ENCODE measurements at places on chromosomes 7 and 10. TPM values are rescaled to one million over a fixed set of nuclear protein-coding genes. Genes with fewer than 3 reads are reported as not detected.

BTBD16 gene
- not detected for total RNA-seq

SGCE gene
- 0.28 TPM for total RNA-seq

DNA sequence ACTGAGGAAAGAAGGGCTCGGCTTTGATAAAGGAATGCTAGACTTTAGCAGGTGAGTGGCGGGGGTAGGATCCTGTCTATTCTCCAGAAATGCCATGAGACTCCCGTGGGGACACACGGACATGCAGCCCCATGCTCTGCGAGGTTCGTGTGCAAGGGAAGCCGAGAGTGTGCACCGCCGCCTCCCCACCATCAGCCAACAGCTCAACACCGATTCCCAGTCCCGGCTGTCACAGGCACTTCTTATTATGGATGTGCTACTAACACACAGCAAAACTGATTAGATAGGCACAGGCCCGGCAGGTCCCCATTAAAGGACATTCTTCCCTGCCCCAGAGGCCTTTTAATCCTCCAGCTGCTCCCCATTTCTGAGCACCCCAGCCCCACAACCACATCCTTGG lies 154.4 kb downstream of the PRKAG2 start:
- no peaks in the 10 kb centered on the region for H3K36me3 ChIP-seq
- no peaks in the 10 kb centered on the region for H3K27me3 ChIP-seq
- no peak overlapping the region for H3K4me3 ChIP-seq
- no peak overlapping the region for H3K27ac ChIP-seq
- H3K4me1 ChIP-seq: no peaks in the 10 kb centered on the region

DNA sequence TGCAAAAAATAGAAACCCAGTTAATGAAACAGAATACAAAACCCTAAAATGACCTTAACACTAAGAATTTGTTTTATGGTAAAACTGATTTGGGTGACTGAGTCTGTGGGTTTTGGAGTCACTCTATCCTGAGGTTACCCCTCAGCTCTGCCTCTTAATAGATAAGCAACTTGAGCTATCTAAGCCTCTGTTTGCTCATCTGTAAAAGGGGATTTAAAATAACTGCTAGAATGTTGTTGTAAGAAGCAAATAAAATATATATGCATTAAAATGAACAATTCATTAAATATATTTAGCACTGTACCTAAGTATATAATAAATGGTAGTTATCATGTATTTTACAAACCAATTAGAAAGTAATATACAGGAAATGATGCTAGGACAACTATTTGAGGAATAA lies 115.4 kb downstream of the CABCOCO1 start:
- no peak for DNase-seq
- H3K36me3 ChIP-seq: no peaks in the 10 kb centered on the region
- no peak overlapping the region for H3K4me3 ChIP-seq
- H3K27ac ChIP-seq: no peak overlapping the region

CNPY1 gene
- total RNA-seq: not detected

GRCh38 chr10:76195654-76196390 lies 764.4 kb downstream of the LRMDA start:
- no peaks in the 10 kb centered on the region for H3K36me3 ChIP-seq
- H3K4me3 ChIP-seq: no peak overlapping the region
- H3K4me1 ChIP-seq: no peaks in the 10 kb centered on the region
- no peak for DNase-seq

DNA sequence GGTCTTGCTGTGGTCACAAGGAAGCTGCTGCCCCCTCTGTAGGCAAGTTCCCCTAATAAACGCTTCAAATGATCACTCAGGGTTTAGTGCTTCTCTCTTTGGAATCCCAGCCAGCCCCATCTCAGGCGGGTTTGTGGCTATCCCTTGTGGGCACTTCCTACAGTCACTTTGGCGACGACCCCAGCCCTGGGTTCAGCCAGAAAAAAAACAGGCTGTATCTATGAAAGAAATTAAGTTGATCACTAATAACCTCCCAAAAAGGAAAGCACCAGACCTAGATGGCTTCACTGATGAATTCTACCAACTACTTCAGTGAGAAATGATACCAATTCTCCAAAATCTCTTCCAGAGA lies 208.2 kb downstream of the MAD1L1 start:
- no peak for DNase-seq
- H3K36me3 ChIP-seq: no peaks in the 10 kb centered on the region
- H3K27me3 ChIP-seq: no peaks in the 10 kb centered on the region
- H3K27ac ChIP-seq: no peak overlapping the region
- no peak overlapping the region for H3K4me3 ChIP-seq
- peaks cover 16% of the 10 kb centered on the region for H3K4me1 ChIP-seq

TCAF2 gene
- 8.7 TPM for total RNA-seq

GJD4 gene
- total RNA-seq: not detected

DNA sequence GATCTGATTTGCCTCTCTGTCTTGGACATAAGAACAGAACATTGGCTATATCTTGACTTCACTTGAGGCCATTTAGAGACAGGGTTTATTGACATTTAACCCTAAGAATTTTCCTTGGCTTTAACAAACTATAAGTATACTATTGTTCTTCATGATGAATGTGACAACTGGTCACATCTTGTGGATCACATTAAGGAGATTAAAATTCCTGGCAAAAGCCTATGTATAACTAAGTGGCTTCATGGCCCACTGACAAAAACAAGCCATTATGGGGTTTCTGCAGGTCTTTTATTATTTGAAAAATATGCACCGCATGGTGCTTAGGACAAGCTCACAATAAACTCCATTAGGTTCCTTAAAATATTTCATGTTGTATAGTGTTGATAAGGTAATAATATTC lies 54.8 kb downstream of the THNSL1 start:
- no peaks in the 10 kb centered on the region for H3K27me3 ChIP-seq
- H3K36me3 ChIP-seq: no peaks in the 10 kb centered on the region
- H3K4me3 ChIP-seq: no peak overlapping the region
- DNase-seq: no peak
- H3K4me1 ChIP-seq: no peaks in the 10 kb centered on the region
- no peak overlapping the region for H3K27ac ChIP-seq

ZKSCAN1 gene
- 60.8 TPM for total RNA-seq

GRCh38 chr10:44352316-44353127 lies 32.4 kb downstream of the CXCL12 start:
- H3K36me3 ChIP-seq: no peaks in the 10 kb centered on the region
- no peaks in the 10 kb centered on the region for H3K27me3 ChIP-seq
- DNase-seq: no peak

- DNase-seq: peak; percentile 64
- H3K27me3 ChIP-seq: peaks cover 23% of the 10 kb centered on the region
Measured at GRCh38 chr10:43265799-43266721, 805 bp downstream of the RASGEF1A start.

DNA sequence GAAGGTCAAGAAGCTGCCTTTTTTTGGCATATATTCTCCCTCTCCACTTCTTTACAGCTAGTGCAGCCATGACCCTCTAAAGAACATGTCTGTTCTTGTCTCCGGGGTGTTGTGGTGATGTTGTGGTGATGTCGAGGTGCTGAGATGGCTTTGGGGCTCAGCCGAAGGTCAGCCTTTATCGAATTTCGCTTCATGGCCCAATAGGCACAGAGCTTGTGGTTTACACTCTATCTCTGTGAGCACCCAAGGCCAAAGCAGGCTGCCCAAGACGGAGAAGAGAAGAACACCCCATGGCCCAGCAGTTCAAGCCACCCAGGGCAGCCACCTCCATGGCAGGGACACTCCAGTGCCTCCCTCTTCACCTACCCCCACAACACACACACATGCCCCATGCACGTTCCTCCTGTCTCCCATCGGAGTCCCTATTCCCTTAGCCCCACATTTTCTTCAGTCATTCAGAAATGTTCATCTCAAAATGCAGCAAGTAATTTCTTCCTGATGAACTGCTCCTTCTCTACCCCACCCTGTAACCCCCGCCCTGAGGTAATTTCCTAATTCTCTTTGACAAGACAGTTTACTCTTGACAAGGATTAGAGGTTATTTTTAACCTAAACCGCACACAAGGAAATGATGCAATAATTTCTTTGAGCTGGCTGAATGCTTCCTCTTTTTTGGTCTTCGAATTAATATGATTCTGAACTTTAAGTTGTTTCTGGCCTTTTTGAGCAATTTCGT lies 18.6 kb upstream of the ADRB1 start:
- H3K4me3 ChIP-seq: no peak overlapping the region
- no peaks in the 10 kb centered on the region for H3K27me3 ChIP-seq
- no peaks in the 10 kb centered on the region for H3K36me3 ChIP-seq
- H3K4me1 ChIP-seq: peaks cover 11% of the 10 kb centered on the region
- no peak overlapping the region for H3K27ac ChIP-seq

- DNase-seq: peak; percentile 53
- peaks cover 7% of the 10 kb centered on the region for H3K36me3 ChIP-seq
- no peak overlapping the region for H3K4me3 ChIP-seq
- H3K4me1 ChIP-seq: peaks cover 63% of the 10 kb centered on the region
- H3K27ac ChIP-seq: peak overlapping the region; percentile 87
- no peaks in the 10 kb centered on the region for H3K27me3 ChIP-seq
Measured at GRCh38 chr10:14554491-14555205, 220.0 kb downstream of the FAM107B start.

DNA sequence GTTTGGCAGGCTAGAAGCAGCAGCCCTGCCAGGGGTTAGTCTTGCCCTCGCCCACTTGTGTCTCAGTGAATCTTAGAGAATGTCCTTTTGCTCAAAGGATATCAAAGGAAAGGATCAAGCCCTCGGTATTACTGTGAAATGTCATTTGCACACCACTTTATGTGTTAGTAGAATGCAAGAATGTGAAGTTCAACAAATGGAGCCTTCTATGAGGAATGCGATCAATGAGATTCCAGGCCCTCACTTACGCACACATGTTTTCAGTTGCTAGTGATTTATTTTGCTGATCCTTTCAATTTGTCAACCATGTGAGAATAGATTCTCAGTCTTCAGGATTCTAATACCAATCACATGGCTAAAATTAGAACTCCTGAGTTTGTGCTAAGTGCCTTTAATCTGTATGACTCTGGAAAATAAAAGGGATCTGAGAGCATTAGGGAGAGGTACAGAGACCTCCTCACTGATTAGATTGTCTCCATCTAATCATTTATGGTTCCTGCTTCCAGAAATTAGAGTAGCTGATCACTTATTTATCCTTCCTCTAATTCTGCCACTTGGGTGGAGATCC lies 123.0 kb upstream of the SP4 start:
- no peaks in the 10 kb centered on the region for H3K27me3 ChIP-seq
- no peak for DNase-seq
- no peaks in the 10 kb centered on the region for H3K36me3 ChIP-seq

Measured in natural killer cell (primary cell).